ENCODE measurements at places on chromosomes 2 and 18.

GRCh38 chr18:78292618-78293380 is 686.8 kb upstream of the SALL3 start:
- DNase-seq: no peak

DNA sequence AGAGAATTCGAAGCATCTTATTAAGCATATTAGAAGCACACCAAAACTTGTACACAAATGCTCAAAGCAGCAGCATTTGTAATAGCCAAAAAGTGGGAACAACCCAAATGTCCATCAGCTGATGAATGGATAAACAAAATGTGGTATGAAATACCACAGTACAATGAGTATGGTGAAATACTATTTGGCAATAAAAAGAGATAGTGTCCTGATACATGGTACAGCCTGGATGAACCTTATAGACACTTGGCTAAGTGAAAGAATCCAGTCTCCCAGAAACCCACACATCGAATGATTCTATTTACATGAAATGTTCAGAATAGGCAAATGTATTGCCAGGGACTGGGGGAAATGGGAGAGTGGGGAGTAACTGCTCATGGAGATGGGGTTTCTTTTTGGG is 3.0 kb downstream of the SPATA3 start:
- no peak for DNase-seq

GRCh38 chr2:54936766-54937165 is 113.5 kb downstream of the RTN4 start:
- DNase-seq: no peak

GRCh38 chr2:51953931-51954330 is 922.0 kb upstream of the NRXN1 start:
- DNase-seq: no peak

DNA sequence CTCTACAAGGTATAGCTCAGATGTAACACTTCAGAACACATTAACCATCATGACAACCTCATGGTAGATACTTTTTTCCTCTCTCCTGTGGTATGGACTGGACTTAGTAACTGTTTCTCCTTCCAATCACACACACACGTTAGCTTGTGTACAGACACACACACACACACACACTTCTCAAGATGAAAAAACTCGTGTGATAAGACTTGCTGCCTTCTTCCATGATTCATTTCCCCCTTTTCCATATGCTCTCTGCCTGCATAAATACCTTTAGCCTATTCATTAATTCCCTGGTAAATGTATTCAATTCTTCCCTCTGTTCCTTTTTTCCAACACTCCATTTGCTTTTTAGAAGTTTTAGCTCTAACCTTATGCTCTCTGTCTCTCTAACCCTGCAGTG is 118.9 kb upstream of the TANK start:
- no peak for DNase-seq

DNA sequence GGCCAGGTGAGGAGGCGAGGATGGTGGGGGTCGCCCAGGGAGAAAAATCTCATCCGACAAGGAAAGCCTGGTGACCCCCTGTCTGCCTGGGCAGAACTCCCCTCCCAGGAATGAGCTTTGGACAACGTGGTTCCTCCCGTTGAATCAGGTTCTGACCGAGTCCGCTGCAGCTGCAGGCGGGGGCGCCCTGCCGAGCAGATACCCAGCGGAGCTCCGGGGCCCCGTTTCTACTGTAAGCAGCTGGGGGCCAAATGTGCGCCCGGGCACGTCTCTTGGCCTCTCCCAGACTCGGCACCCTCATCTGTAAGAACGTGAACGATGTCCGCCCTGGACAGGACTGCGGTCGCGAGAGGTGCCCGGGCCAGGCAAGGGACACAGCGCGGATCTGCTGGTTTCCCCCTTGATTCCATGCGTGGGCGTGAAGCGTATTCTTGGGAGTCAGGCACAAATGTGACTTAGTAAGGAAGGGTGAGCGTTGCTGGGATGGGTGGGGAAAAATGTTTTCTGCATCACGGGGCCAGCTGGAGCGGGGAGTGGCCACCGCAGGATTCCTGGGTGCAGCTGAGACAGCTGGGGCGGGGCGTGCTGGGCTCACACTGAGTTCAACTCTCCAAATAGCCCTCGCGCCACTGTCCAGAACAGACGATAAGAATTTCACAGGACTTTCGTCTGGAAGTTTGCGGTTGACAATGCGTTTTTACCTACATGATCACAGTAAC is 20.2 kb upstream of the TUBB6 start:
- DNase-seq: no peak

DNA sequence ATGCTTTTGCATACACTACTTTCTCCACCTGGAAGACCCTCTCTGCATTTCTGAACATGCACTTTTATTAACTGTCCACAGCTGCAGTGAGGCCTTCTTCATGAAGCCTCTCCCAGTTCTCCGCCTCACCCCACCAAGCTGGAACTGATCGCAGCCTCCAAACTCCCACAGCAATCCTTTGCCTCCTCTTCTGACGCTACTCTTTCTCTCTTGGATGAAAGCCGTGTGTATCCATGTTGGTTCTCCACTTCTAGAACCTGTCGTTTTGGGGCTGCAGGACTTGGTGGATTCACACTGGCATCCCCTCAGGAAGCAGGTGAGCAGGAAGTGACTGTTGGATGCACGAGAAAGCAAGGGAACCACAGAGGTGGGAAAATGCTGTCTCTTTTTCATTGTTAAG is 288.6 kb downstream of the MYCN start:
- no peak for DNase-seq

GRCh38 chr2:42865884-42866881 is 73.8 kb upstream of the HAAO start:
- no peak for DNase-seq

DNA sequence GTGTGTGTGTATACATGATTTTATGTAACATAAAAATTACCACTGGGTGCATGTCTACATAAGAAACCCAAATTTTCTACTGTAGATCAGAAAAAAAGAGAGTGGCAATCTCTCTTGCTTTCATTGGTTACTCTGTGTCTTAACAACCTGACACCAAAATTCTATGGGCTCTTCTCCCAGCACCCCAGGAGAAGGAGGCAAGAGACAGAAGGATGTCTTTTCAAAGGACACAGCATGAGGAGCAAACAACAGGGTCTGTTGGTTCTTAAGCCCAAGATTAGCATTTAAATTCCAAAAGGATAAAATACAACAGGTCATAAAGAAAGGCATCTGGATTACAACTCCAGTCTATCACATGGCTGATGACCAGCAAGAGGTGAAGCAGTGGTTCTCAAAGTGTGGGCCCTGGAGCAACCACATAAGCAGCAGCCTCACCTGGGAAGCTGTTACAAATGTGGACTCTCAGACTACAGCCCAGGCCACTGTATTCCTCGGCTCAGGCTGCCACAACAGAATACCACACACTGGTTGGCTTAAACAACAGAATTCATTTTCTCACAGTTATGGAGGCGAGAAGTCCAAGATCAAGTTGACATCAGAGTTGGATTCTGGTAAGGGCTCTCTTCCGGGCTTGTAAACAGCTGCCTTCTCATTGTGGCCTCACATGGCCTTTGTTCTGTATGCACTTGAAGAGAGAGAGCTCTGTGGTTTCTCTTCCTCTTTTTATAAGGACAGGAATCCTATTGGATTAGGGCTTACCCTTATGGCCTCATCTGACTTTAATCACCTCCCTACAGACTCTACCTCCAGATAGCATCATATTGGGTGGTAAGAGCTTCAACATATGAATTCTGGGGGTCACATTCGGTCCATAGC is 79.8 kb upstream of the RNF152 start:
- DNase-seq: no peak

DNA sequence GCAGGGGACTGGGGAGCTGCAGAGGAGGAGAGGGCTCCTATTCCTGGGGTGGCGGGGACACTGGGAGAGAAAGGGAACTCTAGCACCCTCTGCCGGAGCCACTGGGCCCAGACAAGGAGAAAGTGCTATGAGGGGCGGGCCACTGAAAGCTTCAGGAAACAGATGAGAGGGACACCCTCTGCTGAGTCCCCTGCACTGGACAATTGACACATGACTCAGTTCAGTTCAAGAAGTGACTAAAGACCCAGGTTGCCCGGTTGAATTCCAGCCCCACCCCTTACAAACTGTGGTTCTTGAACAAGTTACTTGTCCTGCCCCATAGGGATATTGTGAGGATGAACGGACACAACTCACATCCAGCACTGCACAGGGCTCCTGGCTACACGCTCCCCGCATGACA is 5.0 kb downstream of the RUFY4 start:
- DNase-seq: no peak

DNA sequence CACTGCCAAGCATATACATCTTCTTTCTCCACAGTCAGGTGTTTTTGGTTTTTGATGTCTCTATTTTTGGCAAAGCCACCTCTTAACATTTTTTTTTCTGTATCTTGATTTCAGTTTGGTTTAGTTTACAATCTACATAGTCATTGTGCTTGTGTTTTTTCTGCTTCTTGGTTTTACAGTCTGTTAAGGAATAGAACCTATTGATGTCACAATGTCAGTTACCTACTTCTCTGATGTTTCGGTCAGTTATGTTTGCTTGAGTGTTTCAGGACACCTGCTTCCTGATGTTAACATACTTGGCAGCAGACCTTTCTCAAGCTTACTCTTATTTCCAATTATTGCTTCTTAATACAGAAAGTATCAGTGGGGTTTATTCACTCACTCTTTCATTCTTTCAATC is 253.3 kb downstream of the SPAG16 start:
- DNase-seq: no peak

DNA sequence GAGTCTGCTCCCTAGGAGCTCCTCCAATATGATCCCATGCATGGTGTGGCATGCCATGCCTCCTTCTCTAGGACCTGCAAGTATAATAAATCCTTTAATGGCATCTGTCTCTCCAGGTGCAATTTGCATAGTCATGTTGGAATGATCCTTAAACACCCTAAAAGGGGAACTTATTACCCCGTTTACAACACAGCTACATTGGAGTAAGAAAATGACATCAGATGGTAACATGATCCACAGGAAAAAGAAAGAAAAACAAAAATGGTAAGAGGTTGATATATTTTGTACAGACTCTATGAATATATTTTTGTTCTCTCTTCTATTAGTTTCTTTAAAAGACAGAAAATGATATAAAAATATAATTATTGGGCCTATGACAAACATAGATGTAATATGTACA is 79.0 kb downstream of the CRACDL start:
- no peak for DNase-seq

DNA sequence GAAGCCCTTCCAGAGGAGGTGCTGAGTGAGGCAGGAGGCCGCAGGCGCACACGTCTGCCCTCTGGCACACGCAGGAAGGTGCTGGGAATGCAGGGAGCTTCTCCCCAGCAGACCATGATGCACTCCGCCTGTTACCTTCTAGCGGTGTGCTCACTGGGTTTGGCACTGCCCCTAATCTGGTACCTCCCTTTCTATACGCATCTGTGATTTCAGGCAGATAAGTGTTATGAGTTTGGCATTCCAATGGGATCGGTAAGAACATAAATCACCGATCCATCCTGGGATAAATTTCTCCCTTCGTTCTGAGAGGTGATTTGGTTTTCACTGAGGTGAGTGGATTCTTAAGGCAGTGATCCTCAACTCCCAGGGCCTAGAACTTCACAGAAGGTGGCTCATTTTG is 34.6 kb downstream of the ODC1 start:
- no peak for DNase-seq

GRCh38 chr2:26892922-26893524 is 45.1 kb downstream of the DPYSL5 start:
- DNase-seq: no peak

DNA sequence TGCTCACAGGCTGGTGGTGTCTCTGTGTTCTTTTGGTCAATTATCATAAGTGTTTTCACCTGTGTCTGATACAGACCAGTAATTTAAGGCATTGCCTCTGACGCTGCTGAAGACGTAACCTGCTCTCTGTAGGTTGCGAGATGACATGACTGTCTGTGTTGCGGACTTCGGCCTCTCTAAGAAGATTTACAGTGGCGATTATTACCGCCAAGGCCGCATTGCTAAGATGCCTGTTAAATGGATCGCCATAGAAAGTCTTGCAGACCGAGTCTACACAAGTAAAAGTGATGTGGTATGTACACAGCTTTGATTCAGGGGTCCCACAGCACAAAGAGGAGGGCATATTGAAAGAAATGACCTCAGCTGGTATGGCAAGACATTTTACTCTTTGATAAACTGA is 33.8 kb upstream of the TMEM87B start:
- DNase-seq: no peak

DNA sequence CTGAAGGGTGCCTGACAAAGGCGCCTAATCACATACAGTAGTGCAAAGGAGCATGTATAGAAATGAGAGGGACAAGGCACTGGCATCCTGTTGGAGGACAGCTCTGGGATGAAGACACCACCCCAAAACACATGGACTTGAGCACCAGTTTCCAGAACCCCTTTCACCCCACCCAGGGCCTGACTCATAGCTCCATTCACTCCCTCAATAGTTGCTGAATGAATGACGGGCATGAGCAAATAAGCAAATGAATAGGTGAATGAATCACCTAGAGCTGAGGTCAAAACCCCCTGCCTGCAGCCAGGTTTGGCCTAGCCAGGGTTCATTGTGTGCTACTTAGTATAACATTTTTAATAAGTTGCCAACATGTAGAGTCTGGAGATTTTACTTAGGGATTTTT is 66.3 kb downstream of the NRP2 start:
- no peak for DNase-seq

DNA sequence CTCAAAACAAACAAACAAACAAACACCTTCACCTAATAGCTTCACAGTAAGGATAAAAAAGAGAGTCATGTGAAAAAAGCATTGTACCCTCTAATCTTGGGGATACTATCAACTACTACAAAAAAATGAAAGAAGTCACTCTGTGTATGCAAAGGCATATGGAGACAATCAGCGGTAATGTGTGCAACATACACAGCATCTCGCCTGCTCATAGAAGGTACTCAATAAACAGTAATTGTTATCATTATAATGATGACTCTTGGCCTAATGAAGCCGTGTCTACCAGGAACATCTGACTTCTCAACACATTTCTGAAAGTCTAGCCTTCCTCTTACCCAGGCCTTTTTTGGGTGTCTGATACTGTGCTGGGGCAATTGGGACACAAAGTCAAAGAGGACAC is 55.3 kb downstream of the MYCN start:
- no peak for DNase-seq

GRCh38 chr18:55096263-55096951 is 137.1 kb upstream of the CCDC68 start:
- no peak for DNase-seq

GRCh38 chr2:119216994-119217393 is 6.6 kb upstream of the STEAP3 start:
- DNase-seq: no peak

GRCh38 chr2:178284613-178285286 is 90.4 kb downstream of the OSBPL6 start:
- DNase-seq: no peak

- DNase-seq: no peak
These were observed 51.2 kb downstream of the TRABD2A start for GRCh38 chr2:84829693-84830092.

DNA sequence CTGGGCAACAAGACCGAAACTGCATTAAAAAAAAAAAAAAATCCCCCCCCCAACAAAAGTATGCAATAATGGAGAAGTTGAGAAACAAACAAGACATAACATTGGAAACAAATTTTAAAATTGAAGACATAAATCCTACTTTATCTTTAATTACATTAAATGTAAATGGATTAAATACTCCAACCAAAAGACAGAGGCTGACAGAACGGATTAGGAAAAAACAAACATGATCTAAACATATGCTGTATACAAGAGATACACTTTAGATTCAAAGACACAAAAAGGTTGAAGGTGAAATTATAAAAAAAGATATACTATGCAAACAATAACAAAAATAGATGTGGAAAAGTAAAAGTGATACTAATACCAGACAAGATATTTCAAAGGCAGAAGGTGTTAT is 350.8 kb upstream of the RGPD4 start:
- DNase-seq: no peak

- DNase-seq: no peak
These were observed 65.4 kb upstream of the ST3GAL5 start for GRCh38 chr2:85954192-85954589.
